Activated CD4-positive, alpha-beta T cell treated with anti-CD3 and anti-CD28 coated beads, Interleukin-2, amount 10 ng/mL, durations not matched to agents 24 days and 14 days (primary cell): ENCODE measurements at places on chromosomes 13 and 19. TPM values are rescaled to one million over a fixed set of nuclear protein-coding genes. Genes with fewer than 3 reads are reported as not detected.

GRCh38 chr13:43301346-43301969, 278.1 kb downstream of the DNAJC15 start:
- DNase-seq: no peak

GRCh38 chr19:20999731-21000352, 20.6 kb upstream of the ZNF430 start:
- DNase-seq: peak; percentile 94

Gene PCDH20
- total RNA-seq: not detected in 2 replicates

Gene HCST
- 46.1 and 48.4 TPM in 2 replicates for total RNA-seq
